ENCODE measurements at places on chromosomes 12 and 14. TPM values are rescaled to one million over a fixed set of nuclear protein-coding genes. Genes with fewer than 3 reads are reported as not detected.
A peak's percentile ranks its signal among the peaks of the same experiment; 100 is the strongest.

DNA sequence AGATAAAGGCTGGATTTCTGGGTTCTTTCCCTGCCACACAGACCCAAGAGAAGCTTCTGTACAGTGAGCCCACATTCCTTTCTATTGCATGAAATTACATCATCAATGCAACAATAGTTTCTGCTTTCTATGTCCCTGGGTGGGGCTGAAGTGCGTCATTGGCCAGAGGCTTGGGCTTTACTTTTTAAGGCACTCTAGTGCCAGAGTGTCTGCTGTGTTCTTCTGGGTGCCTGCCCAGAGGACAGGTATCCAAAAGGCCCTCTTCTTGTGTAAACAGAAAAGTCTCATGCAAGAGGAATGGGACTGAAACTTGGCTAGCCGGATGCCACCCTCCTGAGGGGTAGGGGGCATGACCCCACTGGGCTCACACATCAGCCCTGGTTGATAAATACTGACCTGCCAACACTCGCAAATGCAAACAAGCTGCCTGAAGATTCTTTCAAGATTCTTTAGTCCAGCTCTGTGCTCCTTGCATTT is 5.9 kb downstream of the KRT86 start:
- peak; percentile 98 for DNase-seq

PLCZ1 gene
- not detected for total RNA-seq

- no peak for DNase-seq
These were observed 475.1 kb downstream of the PCNX1 start for GRCh38 chr14:71382315-71382714.

GRCh38 chr12:9674226-9674590 is 4.7 kb downstream of the CLEC2D start:
- DNase-seq: no peak

CHGA gene
- total RNA-seq: not detected

- DNase-seq: peak; percentile 10
These were observed 256.6 kb downstream of the BTG1 start for GRCh38 chr12:91889059-91889458.

DNA sequence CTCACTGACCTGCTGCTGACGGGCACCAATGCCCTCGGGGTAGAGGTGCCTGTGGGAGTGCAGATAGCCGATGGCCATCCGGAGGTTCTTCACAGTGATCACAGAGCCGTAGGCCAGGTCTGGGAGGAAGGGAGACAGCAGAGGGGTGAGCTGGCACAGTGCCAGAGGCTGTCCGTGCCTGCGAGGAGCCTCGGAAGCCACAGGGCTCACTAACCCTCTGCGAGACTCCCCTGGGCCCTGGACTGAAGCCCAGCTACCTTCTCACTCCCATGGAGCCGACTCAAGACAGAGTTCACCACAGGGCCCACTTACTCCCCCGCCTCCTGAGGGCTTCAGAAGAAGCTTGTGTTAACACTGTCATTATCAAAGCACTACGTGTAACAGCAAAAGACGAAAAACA is 24.5 kb downstream of the POMT2 start:
- no peak for DNase-seq

TMEM132C gene
- total RNA-seq: not detected

GRCh38 chr12:3827301-3828000 is 45.7 kb downstream of the PARP11 start:
- no peak for DNase-seq

- DNase-seq: no peak
These were observed 34.7 kb upstream of the C12orf42 start for GRCh38 chr12:103530307-103531066.

- DNase-seq: no peak
These were observed 38.1 kb downstream of the PZP start for GRCh38 chr12:9169979-9170634.

GRCh38 chr12:75976113-75976512 is 55.5 kb downstream of the PHLDA1 start:
- no peak for DNase-seq

DNA sequence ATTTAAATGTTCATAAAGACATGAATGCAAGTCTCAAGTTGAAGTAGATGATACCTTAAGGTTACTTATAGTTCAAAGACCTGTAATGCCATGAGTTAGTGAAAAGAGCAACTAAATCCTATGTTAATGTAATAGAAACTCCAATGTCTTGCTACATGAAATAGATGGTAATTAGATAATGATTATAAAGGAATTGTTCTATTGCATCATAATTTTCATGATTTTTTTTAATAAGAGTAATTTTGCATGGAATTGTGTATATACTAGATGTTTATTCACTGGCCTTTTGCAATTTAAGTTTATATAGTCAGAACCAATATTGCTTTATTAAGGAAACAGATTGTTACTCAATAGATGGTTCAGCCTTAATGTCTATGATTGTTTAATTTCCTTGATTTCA is 115.5 kb upstream of the SYT10 start:
- DNase-seq: no peak

- peak; percentile 79 for DNase-seq
These were observed 223.9 kb downstream of the MED13L start for GRCh38 chr12:116053479-116054200.

DNA sequence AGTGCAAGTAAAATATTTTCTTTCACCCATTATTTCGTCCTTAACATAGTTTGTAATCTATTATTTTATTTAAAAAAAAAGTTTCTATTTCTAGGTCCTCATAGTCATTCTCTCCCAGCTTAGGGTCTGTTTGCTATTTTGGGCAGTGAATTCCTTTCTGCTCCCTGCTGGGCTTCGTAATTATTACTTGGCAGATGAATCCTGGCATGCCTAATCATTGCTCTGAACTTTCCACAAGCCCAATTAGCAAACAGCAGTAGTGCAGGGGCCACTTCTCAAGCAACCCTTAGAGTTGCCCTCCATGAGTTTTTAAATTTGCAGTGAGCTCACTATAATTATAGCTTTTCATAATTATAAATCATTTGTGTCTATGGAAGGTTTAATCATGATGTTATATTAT is 1378.3 kb upstream of the SEL1L start:
- DNase-seq: no peak

DNA sequence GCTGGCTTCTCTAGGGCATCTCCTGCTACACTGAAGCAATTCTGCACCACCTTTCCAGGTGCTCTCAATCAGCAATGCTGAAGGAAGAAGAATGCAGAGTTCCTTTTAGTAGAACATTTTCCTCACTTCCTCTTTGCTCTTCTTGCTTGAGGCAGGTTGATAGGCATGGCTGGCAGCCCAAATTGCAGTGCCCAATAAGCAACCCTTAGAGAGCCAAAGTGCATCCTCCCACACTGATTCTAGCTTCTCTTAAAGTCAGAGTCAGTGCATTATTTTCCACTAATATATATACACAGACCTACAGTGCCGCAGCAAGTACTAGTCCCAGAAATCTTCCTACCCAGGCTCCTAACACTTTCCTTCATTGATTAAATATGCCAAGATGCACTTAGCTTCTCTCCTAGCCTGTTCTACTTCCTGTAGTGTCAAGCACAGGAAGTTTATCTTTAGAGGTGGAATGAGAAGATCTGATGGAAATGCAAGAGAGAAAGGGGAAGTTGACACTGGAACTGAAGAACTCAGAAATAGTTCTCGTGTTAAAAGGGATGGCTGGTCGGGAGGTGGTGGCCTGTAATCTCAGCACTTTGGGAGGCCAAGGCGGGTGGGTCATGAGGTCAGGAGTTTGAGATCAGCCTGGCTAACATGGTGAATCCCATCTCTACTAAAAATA is 132.7 kb downstream of the SSPN start:
- no peak for DNase-seq

GRCh38 chr12:86275356-86275755 is 19.2 kb upstream of the MGAT4C start:
- DNase-seq: no peak

- peak; percentile 26 for DNase-seq
These were observed 7.6 kb upstream of the USP15 start for GRCh38 chr12:62252576-62252975.

Data from M059J (cell line).